ENCODE measurements at places on chromosomes 2 and 18. TPM values are rescaled to one million over a fixed set of nuclear protein-coding genes. Genes with fewer than 3 reads are reported as not detected.

C2orf69 gene
- total RNA-seq = 20.3 TPM

SH3BP4 gene
- total RNA-seq = 113 TPM

EGR4 gene
- total RNA-seq = not detected

KCNF1 gene
- total RNA-seq = not detected

POTEI gene
- total RNA-seq = not detected

TMEM37 gene
- 1.1 TPM for total RNA-seq

EFHD1 gene
- 2.4 TPM for total RNA-seq

KATNAL2 gene
- 5.0 TPM for total RNA-seq

SNTG2 gene
- 2.1 TPM for total RNA-seq

EML6 gene
- 1.1 TPM for total RNA-seq

HSBP1L1 gene
- 9.4 TPM for total RNA-seq

GRB14 gene
- 0.88 TPM for total RNA-seq

DNA sequence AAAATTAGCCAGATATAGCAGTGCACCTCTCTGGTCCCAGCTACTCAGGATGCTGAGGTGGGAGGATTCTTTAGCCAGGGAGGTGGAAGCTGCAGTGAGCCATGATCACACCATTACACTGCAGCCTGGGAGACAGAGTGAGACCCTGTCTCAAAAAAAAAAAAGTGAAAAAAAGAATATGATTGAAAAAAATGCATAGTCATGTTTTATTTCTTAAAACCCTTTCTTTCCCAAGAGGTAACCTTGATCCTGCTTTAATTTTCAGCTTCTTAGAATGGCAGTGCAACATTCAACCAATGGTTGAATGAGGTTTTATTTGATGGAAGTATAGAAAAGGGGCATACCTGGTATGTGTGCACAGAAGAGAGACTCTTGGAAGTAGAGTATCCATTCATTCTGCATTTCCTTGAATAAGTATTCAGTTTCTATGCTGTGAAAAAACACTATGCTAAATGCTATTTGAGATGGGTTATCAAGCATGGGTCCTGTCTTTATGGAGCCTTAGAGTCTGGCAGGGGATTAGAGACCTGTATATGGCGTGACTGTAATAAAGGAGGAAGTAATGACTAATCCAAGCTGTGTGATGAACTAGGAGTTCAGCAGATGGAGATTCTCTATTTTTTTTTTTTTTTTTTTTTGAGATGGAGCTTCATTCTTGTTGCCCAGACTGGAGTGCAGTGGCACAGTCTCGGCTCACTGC lies 146.3 kb downstream of the WDSUB1 start:
- DNase-seq = no peak

DNA sequence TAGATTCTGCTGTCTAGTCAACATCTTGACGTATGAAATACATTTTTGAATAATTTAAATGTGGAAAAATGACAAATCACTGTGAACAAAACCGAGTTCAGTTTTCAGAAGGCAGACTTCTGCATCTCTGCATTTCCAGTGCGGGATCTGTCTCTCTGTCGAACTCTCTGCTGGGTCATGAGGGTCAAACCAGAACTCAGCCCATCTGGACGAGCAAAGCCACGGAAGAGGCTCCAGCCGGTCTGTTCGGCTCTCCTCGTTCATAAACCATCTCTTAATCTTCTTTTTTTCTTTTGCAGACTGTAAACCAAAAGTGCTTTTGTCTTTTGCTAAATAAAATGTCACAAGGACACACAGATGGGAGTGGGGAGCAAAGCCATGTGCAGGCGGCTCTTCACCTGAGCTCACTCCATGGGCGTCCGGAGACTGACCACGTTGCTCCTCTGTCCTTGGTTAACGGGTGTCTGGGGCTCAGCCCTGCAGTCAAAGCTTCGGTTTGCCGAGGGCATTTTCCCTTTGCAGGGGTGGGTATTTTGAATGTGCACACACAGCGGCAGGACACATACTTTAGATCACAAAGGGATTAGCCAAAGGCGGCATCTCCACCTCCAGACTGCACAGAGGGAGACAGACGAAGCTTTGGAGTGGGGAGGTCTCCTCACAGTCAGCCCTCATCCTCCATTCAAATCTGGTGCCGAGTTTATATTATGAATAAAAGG lies 737.9 kb upstream of the SALL3 start:
- no peak for DNase-seq

DNA sequence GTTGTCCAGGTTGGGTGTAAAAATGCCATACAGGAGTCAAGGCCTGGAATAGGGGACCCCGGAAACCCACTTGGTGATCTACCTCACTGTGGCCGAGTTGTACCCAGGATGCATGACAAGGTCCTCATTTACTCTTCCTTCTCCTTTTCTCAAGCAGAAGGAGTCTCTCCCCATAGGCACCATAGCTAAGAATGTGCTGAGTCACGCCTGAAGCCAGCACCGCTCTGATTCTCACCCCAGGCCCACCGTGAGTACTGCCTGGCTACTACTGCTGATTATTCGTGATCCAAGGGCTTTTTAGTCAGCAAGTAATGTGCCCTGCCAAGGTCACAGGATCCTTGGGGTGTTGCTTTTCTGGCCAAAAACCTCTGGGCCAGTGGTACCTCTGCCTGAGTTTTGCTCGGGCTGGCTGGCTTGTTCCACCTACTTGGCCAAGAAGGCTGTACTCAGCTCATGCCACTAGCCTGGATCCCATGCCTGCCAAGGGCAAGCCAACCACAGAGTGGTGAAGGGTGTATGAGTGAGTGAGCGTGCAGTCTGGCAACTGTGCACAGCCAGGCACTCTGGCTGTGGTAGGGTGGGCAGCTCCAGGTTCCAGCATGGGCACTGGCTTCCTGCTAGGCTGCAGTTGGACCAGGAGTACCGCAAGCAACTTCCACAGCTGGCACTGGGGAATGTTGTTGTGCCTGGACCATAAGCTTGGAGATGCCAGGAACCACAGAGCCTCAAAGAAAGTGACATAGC lies 650.1 kb upstream of the VRK2 start:
- DNase-seq = no peak

DNA sequence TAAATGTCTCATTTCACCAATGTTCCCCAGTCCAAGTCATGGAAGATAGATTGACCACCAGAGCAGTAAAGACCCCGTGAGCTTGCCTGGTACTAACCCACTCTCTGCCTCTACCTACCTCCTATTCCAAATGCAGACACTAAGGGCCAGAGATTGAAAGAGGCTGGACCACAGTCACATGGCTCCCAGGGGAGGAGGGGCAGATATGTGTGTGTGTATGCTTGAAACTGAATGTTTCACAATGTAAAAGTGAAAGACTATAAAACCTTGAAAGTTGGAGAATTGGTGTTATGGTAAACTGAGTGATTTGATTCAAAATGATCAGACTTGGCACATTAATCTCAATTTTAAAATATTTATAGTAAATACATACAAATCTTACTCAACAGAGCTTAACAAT lies 21.7 kb upstream of the KLHL29 start:
- no peak for DNase-seq

DNA sequence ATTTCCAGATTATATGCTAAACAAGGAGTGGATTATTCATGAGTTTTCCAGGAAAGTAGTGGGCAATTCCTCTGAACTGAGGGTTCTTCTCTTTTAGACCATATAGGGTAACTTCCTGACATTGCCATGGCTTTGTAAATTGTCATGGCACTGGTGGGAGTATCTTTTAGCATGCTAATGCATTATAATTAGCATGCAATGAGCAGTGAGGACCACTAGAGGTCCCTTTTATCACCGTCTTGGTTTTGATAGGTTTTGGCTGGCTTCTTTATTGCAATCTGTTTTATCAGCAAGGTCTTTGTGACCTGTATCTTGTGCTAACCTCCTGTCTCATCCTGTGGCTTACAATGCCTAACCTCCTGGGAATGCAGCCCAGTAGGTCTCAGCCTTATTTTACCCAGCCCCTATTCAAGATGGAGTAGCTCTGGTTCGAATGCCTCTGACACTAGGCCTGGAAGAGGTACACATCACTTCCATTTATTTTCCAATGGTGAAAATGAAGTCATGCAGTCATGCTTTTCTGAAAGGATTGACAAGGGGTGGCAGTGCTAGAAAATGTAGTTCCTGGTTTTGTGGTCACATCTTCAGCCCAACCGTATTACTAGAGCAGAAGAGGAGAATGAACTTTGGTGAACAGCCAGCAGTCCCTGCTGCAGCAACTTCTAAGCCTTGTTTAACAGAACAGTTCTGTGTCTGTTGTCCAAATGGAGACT lies 26.6 kb upstream of the ITGA4 start:
- DNase-seq = no peak

DNA sequence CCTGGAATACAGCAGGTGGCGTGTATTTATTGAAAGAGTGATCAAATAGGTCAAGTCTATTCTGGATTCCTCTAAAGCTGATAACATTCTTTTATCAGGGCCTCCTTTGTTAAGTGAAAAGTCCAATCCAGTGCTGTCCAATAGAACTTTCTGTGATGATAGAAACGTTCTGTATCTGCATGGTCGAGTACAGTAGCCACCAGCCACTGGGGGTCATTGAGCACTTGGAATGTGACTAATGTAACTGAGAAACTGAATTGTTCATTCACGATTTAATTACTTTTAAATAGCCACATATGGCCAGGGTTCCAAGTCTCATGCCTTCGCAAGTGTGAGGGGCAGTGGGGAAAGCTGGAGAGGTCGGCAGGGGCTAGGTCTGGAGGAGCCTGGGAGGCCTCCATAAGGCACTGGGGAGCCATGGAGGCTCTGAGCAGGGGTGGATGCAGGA lies 20.5 kb downstream of the SH2D6 start:
- no peak for DNase-seq

GRCh38 chr2:120866483-120867140 lies 130.9 kb downstream of the GLI2 start:
- peak; percentile 69 for DNase-seq

- DNase-seq = no peak
These were observed 33.5 kb downstream of the CENPO start for GRCh38 chr2:24826773-24827145.

GRCh38 chr18:48057018-48057417 lies 126.6 kb upstream of the SMAD2 start:
- no peak for DNase-seq

DNA sequence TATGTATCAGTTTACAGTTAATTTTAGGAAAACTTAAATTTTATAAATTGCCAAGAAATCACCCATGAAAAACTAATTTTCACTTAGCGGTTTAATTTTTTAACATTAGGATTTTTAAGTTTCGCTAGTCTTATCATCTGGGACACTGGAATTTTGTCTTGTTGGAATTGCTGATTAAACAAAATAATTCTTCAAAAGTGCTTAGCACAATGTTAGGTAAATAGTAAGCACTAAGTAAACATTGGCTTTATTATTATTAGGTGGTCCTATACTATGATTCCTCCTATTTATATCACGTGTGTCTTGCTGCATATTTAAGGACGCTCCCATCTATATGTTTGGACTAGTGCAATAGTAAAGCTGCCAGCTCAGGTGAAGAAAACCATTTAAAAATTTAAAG lies 54.6 kb upstream of the MAP4K3 start:
- no peak for DNase-seq

DNA sequence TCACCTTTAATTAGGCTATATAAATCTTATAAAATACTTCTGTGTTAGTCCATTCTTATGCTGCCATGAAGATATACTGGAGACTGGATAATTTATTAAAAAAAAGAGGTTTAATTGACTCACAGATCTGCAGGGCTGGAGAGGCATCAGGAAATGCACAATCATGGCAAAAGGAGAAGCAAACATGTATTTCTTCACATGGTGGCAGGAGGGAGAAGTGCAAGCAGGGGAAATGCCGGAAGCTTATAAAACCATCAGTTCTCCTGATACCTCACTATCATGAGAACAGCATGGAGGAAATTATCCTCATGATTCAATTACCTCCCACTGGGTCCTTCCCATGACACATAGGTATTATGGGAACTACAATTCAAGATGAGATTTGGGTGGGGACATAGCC lies 504.4 kb downstream of the RIT2 start:
- DNase-seq = no peak

DNA sequence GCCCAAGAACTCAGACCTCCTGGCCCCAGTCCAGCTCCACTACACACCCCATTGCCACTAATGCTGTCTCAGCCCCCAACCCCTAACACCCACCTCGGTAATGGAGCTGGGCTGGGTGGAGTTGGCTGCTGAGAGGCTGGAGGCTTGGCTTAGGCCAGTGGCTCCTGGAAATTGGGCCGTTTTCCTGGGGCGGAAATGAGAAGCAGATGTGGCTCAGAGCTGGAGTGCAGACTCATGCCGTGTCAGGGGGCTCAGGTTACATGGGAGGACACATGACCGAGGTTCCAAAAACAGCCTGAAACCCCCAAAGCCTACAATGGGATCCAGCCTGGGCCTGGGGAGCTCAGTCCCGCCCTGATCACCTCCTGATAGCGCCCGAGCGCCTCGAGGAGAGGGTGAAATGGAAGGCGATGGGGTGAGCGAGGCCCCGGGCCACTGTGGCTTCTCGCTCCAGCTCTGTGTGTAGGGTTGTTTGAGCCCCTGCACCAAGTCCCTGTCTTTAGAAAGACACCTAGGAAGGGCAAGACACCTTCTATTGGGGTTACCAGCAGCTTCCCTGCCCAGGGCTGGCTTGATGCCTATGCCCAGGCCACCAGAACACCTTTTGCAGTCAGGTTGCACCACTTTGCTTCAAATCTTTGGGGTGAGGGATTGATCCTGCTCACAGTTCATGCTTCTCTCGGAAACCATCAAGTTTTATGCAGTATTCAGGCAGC lies 175.7 kb upstream of the HAAO start:
- DNase-seq = peak; percentile 95

GRCh38 chr2:73043929-73044832 lies 27.3 kb downstream of the SFXN5 start:
- no peak for DNase-seq

GRCh38 chr2:84527137-84528129 lies 11.1 kb downstream of the DNAH6 start:
- DNase-seq = no peak

GRCh38 chr2:105072039-105072438 lies 34.2 kb downstream of the MRPS9 start:
- DNase-seq = no peak

DNA sequence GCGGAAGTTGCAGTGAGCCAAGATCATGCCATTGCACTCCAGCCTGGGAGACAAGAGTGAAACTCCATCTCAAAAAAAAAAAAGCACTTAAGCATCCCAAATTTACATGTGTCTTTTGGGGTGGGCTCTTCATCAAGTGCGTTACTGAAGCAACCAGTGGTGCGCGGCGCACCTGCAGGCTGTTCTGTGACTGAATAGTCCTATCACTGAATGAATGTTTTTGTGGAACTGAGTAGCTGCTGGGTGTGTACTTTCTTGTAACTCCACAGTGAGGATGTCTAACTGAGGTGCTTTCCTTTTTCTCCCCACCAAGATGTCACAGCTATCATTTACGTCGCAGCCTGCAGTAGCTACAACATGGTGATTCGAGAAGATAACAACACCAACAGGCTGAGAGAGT lies 17.0 kb downstream of the CHMP1B start:
- no peak for DNase-seq

GRCh38 chr2:240898108-240898730 lies 2.3 kb upstream of the MAB21L4 start:
- DNase-seq = peak; percentile 94
